Activated naive CD8-positive, alpha-beta T cell treated with anti-CD3 and anti-CD28 coated beads, Interleukin-2, amount 50 U/mL, for 16 hours (primary cell): ENCODE measurements at places on chromosomes 11 and 22.

DNA sequence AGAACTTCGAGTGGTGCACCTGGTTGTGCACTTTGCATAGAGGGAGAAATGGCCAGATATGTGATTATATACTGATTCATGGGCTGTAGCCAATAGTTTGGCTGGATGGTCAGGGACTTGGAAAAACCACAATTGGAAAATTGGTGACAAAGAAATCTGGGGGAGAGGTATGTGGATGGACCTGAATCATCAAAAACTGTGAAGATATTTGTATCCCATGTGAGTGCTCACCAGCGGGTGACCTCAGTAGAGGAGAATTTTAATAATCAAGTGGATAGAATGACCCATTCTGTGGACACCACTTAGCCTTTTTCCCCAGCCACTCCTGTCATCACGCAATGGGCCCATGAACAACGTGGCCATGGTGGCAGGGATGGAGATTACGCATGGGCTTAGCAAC lies 48.0 kb upstream of the NARS2 start:
- no peak for DNase-seq

- no peak for DNase-seq
Observed at GRCh38 chr22:22857607-22858558, 29.7 kb upstream of the IGLL5 start.

- no peak for DNase-seq
Observed at GRCh38 chr11:36311926-36312595, 16.0 kb downstream of the PRR5L start.

DNA sequence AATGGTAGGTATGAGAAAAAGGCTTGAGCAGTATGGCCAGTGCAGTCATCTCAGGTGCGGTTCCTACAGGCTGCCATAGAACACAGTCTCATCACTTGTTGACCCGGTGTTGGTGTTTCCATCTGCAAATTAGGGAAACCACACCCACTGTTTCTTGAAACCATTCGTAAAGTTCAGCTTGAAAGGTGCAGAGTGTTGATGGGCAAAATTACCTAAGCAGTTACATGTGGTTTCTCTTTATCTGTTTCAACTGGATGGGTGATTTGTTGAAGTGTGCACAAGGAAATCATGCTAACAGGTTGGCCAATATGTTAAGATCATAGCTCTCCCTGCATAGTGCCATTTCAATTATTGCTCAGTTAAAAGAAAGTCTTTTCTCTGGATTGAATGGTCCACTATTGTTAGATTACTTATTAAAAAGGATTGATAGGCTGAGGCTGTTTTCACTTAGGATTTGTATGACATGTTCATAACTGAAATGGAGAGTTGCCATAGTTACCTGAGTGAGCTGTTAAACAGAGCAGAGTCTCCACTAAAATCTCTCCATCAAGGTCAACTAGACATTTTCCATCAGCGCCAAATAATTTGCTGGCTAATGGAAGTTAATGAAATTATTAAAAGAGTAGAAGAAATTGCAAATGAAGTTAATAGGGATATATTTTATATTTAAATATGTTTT lies 203.1 kb upstream of the MTMR2 start:
- DNase-seq, result no peak

GRCh38 chr11:116731097-116731761 lies 41.6 kb downstream of the BUD13 start:
- DNase-seq, result no peak

DNA sequence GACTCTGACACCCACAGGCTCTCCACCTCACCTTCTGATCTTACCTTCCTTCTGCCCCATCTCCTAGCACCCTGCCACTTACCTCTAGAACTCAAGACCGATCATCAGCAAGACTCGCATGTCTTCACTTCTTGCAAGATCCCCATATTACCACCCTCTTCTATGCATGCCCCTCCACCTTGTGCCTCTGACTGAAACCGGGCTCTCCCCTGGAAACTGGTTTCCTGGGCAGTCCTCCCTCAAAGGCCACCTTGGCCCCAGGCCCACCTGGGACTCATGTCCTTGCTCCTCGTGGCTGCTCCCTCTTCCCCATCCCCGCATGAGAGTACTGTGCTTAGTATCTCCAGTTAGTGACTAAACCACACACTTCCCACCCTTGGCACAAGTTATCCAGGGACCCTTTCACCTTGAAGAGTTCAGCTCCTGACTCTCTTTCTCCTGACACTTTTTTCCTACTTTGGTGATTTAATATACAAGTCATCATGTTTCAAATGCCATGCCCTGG lies 136.7 kb downstream of the SPATA19 start:
- no peak for DNase-seq

GRCh38 chr11:46664612-46665011 lies 35.8 kb downstream of the ARHGAP1 start:
- DNase-seq, result no peak

- DNase-seq, result no peak
Observed at GRCh38 chr22:49847751-49848689, 5.6 kb upstream of the ZBED4 start.

DNA sequence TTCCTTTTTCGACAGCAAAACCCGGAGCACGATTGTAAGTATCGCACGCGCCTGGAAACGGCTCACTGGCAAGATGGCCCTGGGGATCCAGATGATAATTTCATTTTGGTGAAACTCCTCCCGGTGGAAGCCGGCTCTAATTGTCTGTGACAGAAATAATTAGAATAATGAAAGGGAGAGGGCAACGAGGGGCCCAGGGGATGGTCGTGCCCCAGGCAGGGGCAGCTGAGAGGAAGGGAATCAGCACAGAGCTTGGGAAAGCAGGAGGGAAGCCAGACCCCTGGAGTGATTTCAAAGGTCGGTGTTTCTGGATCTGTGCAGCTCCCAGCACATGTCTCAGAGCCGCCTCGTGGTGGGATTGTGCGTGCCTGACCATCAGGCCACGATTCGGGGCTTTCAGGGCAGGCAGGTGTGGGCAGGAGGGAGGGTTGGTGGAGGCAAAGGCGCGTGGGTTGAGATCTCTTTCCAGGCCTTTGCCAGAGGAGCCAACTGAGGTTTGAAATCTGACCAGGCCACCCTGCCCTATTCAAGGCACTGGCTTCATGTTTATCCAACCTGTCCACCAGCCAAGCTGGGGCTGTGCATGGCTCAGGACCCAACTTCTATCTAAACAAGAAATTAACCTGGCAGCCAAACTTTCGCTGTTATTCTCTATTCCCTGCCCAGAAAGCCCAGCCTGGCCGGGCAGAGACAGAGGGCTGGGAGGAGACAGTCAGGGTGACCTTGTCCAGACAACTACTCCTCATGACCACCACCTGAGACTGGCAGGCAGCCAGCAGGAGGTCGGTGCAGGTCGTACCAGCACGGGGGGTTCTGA lies 27.8 kb downstream of the ANO1 start:
- no peak for DNase-seq

DNA sequence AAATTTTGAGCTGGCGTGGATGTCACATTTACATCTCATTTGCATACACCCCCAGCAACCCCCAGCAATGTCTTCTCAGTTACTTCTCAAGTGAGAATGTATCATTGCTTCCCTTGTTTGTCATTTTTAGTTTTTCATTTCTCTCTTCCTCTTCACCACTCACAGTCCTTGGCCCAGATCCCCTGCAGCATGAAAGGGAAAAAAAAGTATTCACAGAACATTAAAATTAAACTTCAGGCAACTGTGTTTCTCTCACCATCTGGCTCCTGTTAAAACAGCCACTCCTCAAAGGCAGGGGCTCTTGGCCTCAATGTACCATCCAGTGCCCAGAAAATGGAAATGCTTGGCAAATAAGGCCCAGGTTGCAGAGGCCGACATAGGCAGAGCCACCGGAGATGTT lies 126.8 kb downstream of the CTNND1 start:
- DNase-seq, result no peak

- no peak for DNase-seq
Observed at GRCh38 chr11:11657218-11657955, 35.6 kb upstream of the GALNT18 start.

- no peak for DNase-seq
Observed at GRCh38 chr22:44045145-44045544, 21.0 kb downstream of the PARVB start.

- DNase-seq, result no peak
Observed at GRCh38 chr11:10305262-10305963, 540 bp downstream of the ADM start.

GRCh38 chr11:64918017-64918416 lies 1.0 kb upstream of the ATG2A start:
- no peak for DNase-seq

DNA sequence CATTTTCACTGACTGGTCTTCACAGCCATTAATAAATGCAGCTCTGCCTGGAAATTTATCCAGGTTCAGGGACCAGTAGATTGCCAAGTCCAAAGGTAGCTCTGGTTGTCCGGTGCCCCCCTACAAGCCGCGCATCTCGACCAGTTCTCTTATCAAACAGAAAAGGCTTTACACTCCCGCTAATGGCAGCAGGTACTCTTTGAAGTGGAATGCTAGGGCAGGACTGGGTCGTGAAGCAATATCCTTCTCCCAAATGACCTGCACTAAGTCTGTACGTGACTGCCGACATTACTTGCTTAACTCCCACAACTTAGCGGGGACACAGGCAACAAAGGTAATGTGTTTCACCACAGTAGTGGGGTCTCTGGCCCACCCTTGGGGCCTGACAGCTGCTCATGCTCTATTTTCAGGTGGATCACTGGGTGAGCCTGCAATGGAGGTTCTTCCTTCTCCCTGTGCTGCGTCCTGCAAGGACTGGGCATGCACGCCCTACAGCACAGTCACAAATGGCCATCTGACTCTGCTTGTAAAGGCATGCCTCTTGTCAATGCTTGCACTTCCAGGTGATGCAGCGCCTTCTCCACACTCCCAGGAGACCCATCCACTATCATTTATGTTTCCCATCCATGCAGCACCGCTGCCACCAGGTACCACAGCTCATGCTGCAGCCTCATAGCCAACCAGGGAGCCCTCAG lies 96.1 kb upstream of the CTSC start:
- no peak for DNase-seq

GRCh38 chr11:121282886-121283502 lies 9.6 kb upstream of the SC5D start:
- no peak for DNase-seq

DNA sequence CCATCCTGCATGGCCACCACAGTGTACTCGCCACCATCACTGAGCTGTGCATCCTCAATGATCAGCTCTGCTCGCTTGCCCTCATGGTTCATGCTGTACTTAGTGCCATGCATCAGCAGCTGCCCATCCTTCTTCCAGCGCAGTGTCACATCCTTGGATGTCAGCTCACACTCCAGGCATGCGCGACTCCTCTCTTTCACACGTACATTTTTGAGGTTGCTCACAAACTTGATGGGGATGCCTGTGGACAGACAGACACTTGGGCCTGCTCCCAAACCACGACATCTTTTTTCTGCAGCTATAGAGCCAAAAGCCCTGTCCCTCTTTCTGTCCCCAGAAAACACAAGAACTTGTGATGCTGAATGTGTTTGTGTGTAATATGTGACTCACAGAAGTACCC lies 10.5 kb downstream of the IGSF22 start:
- DNase-seq, result no peak

DNA sequence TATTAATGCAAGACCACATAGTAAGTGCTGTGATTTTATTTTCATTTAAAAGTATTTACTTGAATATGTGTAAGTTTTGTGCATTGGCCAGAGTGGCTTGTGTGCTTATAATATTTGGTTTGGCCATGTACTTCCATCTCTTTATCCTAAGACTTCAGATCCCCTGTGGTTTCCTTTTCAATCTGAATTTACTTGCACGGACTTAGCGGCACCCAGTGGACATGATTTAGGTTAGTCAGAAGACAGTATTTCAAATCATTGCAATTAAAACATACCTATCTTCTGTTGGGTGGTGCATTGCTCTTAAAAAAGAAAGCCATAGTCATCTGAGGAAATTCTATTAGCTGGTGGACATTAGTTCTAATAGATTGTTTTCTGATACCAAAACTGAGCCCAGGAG lies 30.7 kb downstream of the PIWIL4 start:
- DNase-seq, result no peak

DNA sequence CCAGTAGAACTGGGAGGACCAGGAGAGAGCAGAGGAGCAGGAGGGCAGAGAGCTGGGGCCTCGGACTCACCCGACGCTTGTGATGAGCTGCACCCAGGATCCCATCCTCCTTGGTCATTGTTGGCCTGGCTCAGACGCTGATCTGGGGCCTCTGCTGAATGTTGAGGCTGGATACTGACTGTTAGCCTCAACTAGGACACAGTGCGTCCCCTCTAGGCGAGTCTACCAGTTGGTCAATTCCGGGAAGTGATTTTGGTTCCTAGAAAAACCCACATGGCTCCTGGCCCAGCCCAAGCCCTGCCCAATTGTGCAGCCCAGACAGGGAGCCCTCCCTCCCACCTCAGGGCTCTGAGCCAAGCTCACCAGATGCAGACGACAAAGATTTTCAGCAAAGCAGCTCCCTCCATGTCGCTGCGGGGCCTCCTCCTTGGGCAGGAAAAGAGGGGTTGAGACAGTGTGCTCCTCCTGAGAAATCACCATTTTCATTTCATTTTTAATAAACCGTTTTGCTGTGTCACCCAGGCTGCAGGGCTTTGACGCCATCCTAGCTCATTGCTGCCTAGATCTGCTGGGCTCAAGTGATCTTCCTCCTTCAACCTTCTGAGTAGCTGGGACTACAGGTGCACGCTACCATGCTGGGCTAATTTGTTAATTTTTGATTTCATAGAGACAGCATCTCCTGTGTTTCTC lies at the start of gene APOL4:
TSS of gene APOL4 (minus strand) at position 180 of the 690 bp plus-strand sequence. CDS start at position 105, 75 bp downstream.
- DNase-seq, result no peak

GRCh38 chr11:103993507-103993906 lies 42.9 kb upstream of the DDI1 start:
- DNase-seq, result no peak

DNA sequence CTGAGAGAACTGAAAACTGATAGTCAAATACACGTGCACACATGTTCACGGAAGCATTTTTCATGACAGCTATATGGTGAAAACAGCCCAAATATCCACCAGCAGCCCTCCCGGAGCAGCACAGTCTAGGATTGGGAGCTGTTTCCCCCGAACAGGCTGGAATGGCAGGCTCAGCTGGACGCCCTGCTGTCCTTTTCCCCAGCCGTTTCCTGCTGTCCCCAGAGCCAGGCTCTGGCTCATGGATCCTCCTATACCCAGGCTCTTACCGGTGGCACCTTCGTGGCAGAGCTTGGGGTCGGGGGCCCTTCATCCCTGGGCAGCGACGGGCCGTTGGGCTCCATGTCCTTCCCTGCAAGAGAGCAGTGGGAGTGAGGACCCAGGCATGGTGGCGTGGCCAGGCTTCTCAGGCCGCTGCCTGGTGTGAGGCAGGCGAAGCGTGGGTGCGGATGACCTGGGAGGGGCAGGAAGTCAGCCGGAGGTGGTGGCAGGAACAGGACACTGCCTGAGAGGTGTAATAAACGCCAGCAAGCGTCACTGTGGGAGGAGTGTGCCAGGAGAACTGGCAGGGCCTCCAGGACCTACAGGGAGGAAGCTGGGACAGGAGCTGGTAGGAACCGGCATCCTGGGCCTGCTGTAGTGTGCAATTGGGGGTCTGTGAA lies 38.8 kb downstream of the OSBPL5 start:
- DNase-seq, result no peak

GRCh38 chr11:103488031-103488461 lies 378.8 kb downstream of the DYNC2H1 start:
- DNase-seq, result no peak

GRCh38 chr11:22859756-22860155 lies 518 bp downstream of the CCDC179 start:
- DNase-seq, result no peak
